ENCODE measurements at places on chromosomes 1 and 21.

GRCh38 chr1:170261669-170262068 is 115.9 kb downstream of the NTMT2 start:
- no peak for DNase-seq

DNA sequence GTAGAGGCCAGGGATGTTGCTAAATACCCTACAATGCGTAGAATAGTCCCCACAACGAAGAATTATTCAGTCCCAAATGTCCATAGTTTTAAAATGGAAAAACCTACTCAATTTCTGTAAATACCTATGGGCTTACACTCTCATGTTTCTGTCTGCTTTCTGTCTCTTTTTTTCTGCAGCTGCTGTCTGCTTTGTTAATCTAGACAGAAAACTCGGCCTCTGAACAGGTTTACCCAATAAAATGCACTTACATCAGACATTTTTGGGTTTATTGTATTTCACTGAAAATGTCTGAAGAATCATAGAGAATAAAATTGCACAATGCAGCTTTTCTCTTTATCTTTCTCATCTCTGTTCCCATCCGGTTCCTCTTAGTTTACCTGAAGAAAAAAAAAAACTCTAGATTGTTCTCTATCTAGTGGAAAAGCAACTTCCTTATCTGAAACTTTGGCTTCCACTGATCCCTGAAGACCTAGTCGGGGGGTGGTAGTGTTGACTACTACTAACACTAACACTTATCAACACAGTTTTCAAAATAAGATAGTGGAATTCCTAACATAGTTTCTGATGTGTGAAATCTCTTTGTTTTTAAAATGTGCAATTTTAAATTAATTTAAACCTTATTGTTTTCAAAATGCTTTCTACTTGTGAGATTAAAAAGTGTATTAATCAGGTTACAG is 76.9 kb upstream of the CCDC190 start:
- DNase-seq = no peak

DNA sequence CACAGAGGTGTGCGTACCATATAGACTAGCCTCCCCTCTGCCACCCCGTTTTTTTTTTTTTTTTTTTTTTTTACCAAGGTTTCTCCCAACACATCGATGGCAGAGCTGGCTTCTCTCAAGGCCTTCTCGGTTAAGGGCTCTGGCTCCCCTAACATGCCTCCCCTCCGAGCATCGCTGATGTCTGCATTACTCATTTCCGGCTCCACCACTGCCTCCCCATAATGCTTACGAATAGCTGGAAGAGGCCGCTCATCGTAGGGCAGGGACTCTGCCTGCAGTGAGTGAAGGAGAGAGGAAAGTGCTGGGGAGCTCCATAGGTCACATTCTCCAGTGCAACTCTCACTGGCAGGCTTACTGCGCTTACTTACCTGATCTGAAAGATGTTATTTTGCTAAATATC is 20.6 kb downstream of the CEP104 start:
- DNase-seq = no peak

DNA sequence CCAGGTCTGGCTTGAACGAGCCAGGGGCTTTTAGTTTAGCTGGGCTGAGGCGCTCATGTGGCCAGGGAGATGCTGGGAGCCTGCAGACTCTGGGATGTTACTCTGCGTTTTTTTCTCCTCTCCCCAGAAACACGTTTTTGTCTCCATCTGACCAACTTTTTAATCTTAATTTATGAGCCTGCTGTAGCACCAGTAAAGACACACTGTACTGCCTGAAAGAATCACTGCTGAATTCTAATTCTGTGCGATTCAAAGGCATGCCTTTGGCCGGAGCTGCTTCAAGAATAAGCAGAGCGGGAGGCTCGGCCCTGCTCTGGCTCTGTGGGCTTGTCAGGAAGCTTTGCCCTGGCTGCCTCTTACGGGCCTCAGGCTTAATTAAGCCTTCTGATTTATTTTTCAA is 129.5 kb downstream of the CAMTA1 start:
- no peak for DNase-seq

DNA sequence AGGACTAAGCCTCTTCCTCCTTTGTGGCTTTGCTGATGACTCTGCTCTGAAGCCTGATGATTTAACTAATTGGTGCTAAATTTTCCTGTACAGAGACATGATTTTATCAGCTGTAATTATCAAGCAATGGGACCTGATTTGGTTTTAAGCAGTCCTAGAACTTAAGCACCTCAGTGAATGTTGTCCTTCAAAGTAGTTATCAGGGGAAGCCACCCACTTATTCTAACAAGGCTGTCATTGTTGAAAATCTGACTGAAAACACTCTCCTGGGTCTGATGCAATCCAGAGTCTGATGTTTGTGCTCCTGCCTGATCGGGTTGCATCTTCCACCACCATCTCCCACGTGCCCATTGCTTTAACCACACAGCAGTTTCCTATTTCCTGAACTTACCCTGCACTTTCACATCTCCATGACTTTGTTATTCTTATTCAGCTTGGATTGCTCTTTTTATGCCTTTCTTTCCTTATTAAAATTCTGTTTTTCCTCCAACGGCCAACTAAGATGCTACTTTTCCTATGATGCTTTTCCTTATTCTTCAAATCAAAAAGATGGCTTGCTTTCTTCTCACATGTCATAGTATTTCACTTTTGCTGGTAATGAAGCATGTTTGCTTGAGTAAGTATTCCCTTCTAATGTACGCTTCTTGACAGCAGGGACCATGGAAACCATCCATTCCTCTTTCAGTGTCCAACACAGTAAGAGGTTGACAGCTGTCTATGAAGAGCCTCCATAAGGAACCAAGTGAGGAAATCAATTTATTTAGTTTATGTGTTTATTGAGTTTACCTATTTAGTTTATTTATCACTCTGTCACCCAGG is 55.0 kb downstream of the S1PR1 start:
- no peak for DNase-seq

DNA sequence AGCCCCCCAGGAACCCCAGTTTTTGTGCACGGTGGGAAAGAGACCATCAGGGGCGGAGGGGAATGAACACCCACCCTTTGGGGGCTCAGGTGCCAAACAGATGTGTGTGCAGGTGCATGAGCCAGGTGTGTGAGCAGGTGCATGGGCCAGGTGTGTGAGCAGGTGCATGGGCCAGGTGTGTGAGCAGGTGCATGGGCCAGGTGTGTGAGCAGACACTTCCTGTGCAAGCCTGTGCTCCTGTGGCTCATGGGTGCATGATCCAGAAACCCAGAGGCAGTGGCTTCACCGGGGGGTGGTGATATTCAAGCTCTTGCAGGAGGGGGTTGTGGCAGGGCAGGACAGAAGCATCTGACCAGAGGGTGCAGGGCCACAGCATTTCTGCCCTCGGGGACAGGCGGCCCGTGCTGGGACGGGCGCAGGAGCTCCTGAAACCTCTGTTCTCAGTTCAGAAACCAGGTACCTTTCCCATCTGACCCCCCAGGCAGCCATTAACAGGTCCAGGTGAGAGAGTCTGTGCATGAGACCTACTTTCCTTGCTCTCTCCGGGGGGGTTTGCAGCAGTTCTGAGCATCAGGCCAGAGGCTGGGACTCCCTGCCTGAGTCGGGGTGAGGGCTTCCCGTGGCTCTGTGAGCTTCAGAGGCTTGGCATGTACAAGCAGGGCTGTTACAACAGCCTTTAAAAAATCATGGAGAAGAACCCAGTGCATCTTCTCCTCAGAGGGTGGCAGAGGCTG is 29.1 kb downstream of the COL18A1 start:
- no peak for DNase-seq

DNA sequence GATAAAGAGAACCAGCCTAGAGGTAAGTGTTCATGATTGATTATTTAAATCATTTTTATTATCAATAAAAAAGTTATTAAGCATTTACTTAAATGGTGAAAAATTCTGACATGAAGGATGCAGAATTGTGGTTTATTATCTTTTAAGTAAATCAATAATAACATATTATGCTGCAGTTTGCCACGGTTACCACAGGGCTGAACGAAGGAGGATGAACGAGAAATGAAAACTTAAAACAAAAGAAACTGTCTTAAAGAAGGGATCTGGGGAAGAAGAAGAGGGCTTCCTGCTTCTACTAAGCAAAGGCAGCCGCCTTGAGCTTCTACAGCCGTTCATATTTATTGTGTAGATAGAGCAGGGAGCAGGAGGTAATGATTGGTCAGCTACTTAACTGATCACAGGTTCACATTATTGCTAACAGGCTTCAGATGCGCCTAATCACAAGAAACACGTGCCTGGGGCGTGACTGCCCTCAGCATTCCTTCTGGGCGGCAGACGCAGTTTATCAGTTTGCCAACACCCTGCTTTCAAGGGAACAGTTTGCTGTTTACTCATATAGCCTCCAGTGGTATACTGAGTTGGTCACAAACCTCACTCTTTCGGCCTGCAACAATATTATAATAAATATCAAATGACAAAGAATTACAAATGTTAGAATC is 5.8 kb upstream of the FNBP1L start:
- DNase-seq = no peak

DNA sequence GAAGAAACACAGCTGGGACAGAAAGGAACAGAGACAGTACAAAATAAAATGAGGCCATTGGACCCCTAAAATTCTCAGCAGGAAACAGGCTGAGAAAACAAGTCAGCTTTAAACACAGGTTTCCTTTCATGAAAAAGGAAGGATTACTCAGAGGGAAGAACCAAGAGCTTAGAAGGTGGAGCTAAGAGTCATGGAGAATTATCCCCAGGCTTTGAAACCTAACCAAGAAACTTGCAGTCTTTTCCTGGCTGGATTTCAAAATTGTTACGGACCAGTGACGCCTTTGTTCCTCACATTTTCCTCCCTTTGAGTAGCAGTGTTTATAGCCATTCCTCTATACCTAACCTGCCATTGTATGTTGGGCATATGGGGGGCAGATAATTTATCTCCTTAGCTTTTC is 8.8 kb downstream of the HMGB4 start:
- no peak for DNase-seq

- no peak for DNase-seq
These were observed 46.8 kb upstream of the TARDBP start for GRCh38 chr1:10965546-10966226.

GRCh38 chr1:233625510-233625981 is 11.6 kb downstream of the KCNK1 start:
- no peak for DNase-seq

DNA sequence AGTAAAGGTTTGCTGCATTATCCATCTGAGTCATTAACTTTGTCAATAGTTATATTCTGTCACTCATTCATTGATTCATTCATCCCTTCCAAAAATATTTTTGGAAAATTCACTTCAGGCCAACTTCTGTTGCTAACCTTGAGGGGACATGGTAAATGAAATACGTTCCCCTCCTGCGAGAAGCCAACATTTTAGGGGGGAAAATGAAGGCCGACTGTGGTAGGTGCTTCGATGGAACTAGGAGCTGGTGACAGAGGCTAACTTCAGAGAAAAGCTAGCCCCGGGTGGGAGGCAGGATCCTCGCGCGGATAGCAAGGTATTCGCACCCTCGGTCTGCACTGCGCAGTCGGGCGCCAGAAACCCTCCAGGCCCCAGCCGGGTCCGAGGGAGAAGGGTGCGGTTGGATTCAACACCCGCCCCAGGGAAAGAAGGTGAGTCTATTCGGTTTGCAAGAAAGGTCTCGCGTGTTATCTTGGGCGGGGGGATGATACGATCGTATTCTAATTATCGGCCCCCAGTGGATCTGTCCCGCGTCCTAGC is 646 bp upstream of the RRP15 start:
- DNase-seq = no peak

GRCh38 chr1:998995-999724 is 737 bp downstream of the HES4 start:
- DNase-seq = no peak

GRCh38 chr1:85580872-85581801 is 576 bp downstream of the CCN1 start:
- DNase-seq = no peak

DNA sequence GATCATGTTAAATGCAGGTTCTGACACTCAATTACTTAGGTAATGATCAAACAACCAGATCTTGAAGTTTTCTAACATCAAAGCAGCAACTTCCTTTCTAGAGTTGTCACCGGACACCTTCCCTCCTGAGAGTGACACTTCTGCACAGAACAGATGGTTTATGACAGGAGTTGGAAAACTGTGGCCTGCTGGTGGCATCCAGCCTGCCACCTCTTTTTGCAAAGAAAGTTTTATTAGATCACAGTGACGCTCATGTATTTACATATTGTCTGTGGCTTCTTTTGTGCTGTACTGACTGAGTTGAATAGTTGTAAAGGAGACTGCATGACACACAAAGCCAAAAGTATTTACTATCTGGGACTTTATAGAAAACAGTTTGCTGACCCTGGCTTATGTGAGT is 28.3 kb downstream of the DDR2 start:
- DNase-seq = no peak

DNA sequence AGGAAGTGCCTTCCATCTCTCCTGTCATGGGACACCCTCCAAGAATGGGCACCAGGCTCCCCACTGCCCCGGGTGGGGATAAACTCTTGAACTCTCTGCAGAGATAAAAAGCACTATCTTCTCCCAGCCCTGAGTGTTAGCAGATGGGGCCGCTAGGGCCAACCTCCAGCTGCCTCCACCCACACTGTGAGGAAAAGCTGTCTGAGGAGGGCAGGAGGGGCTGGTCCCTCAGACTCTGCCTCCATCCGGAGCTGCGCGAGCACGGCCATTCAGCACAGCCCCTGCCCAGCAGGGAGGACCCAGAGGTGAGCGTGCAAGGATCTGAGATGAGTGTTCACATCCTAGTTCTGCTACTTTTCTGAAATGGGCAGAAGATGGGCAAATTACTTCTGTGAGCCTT is 51.8 kb upstream of the TRABD2B start:
- no peak for DNase-seq

GRCh38 chr1:227764019-227764391 is 28.8 kb downstream of the SNAP47 start:
- DNase-seq = no peak

DNA sequence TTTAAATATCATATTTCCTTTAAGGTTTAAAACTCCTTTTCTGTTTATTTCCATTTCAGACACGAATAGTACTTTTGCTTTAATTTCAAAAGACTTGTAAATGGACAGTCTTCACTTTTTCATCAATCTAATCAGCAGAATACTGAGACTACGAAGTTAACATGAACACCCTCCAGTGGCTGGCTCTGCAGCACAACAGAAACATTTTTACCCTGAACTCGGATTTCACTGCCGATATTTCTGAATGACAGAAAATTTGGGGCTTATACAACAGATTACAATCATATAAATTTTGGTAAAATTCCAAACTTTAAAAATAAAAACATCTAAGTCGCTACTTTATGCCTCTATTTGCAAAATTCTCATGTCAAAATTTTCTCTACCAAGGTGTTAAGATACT is 86.2 kb downstream of the AKT3 start:
- no peak for DNase-seq

DNA sequence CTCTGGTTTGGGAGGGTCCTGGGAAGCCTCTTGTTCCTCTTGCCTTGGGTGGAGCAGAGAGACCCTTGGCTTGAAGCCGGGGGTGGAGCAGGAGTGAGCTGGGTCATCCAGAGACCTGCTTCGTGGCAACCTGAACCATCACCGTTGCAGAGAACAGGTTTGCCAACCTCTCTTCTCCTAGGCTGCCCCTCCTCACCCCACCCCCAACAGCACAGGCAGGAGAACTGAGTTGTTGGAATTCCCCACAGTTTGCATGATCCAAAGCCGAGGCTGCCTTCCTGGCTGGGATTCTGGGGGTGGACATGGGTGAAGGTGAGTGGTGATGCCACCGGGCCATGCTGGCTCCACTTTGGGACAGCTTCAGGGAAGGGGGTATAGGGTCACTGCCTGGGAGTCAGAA is 2.2 kb downstream of the WNT4 start:
- DNase-seq = no peak

GRCh38 chr1:6464514-6464836 is 1.5 kb downstream of the TNFRSF25 start:
- DNase-seq = no peak

GRCh38 chr21:39318091-39318959 is 4.9 kb upstream of the BRWD1 start:
- DNase-seq = no peak

- DNase-seq = no peak
These were observed 122.3 kb downstream of the ZMYM4 start for GRCh38 chr1:35390600-35391494.

Measured in activated T-helper 1 cell treated with anti-CD3 and anti-CD28 coated beads, Interleukin-2, amount 50 U/mL, for 16 hours (primary cell).